Smooth muscle cell of the coronary artery (primary cell): ENCODE measurements at places on chromosomes 16 and 17. TPM values are rescaled to one million over a fixed set of nuclear protein-coding genes. Genes with fewer than 3 reads are reported as not detected.

The PIK3R6 gene
- total RNA-seq, result not detected in 2 replicates

The TMEM231 gene
- total RNA-seq, result 12.6 and 31.4 TPM in 2 replicates

The PGS1 gene
- 19.6 and 43.5 TPM in 2 replicates for total RNA-seq

The ZNF174 gene
- 2.0 and 4.9 TPM in 2 replicates for total RNA-seq

The PROCA1 gene
- 0.90 and 1.4 TPM in 2 replicates for total RNA-seq

The TMC7 gene
- 0.12 and 1.7 TPM in 2 replicates for total RNA-seq

The PLA2G10 gene
- total RNA-seq, result not detected in 2 replicates

The DHRS7C gene
- total RNA-seq, result not detected in 2 replicates

The SHCBP1 gene
- total RNA-seq, result 0.94 and 8.3 TPM in 2 replicates

The AURKB gene
- total RNA-seq, result 2.2 and 8.6 TPM in 2 replicates

The ENPP7 gene
- not detected in 2 replicates for total RNA-seq

The TPSD1 gene
- total RNA-seq, result not detected in 2 replicates
